ENCODE measurements at places on chromosomes 11 and 22. TPM values are rescaled to one million over a fixed set of nuclear protein-coding genes. Genes with fewer than 3 reads are reported as not detected.

The DGKZ gene
- 53.0 TPM for total RNA-seq

The RRP8 gene
- total RNA-seq = 25.9 TPM

The POU2AF3 gene
- total RNA-seq = 0.73 TPM

The SAA2 gene
- total RNA-seq = not detected

The NXPE4 gene
- total RNA-seq = not detected

The RIMBP3C gene
- 0.18 TPM for total RNA-seq

The RAB36 gene
- total RNA-seq = 7.6 TPM

The OR6A2 gene
- total RNA-seq = not detected

The HEPACAM gene
- not detected for total RNA-seq

The TPH1 gene
- total RNA-seq = 0.03 TPM

The C1QTNF4 gene
- not detected for total RNA-seq

The MDK gene
- 21.8 TPM for total RNA-seq

The HEPHL1 gene
- not detected for total RNA-seq

The KCNQ1 gene
- 0.32 TPM for total RNA-seq

The SCGB2A2 gene
- not detected for total RNA-seq

The KCTD14 gene
- 1.8 TPM for total RNA-seq

The PISD gene
- 31.8 TPM for total RNA-seq

The ZBTB16 gene
- total RNA-seq = not detected

The CNGA4 gene
- 0.03 TPM for total RNA-seq

The MFNG gene
- total RNA-seq = 1.4 TPM

The CCDC188 gene
- not detected for total RNA-seq

The ART1 gene
- total RNA-seq = not detected

The VPREB1 gene
- total RNA-seq = not detected

The TUBA8 gene
- total RNA-seq = 0.72 TPM

The OR51B2 gene
- total RNA-seq = not detected

The FLRT1 gene
- 0.07 TPM for total RNA-seq

The LARGE2 gene
- total RNA-seq = 2.2 TPM

The INS gene
- not detected for total RNA-seq

The ENDOD1 gene
- 12.8 TPM for total RNA-seq

The OR4A16 gene
- not detected for total RNA-seq

The NOX4 gene
- total RNA-seq = not detected

The MUC6 gene
- total RNA-seq = not detected

The ALKBH8 gene
- 7.1 TPM for total RNA-seq

The RASD2 gene
- 1.2 TPM for total RNA-seq

All from A549 treated with CORT108297 at 1 μM for 4 hours (cell line).